ENCODE measurements at places on chromosomes 5 and 9.

- DNase-seq: no peak
These were observed 99.0 kb downstream of the ICE1 start for GRCh38 chr5:5521478-5521877.

DNA sequence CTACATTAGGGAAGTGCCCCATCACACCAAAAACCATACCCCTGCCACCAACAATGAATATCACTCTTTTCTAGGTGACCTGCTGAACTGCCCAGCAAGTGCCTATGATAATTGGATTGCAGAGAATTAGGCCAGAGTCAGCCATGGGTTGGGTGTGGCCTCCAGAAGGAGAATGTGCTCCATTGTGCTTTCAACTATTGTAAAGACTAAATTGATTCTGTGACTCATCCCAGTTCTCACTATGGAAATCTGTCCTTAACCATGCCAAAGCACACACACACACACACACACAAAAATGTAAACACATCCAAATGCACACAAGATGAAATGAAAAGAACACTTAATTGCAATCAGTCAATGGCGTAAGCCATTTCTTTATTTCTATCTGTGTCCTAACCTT lies 25.7 kb downstream of the DRD1 start:
- no peak for DNase-seq

- no peak for DNase-seq
These were observed 12.3 kb downstream of the DCAF10 start for GRCh38 chr9:37812773-37813379.

GRCh38 chr9:87406543-87407166 lies 91.0 kb upstream of the DAPK1 start:
- no peak for DNase-seq

DNA sequence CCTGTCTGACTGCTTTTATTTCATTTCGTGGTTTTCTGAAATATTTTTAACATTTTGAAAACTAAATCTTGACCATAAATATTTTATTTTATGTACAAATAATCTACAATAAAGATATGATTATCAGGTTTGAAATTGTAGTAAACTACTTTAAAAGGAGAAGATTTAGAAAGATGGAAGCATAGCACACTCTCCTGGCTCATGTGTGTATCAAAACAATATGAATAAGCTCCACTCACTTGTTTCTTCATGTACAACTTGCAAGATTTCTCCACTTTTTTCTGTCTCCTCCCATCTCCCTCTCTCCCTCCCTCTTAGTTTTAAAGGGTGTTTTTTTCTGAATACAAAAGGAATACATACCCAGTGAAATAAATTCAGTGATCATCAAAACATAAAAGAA lies 15.4 kb upstream of the VPS13A start:
- DNase-seq: no peak

DNA sequence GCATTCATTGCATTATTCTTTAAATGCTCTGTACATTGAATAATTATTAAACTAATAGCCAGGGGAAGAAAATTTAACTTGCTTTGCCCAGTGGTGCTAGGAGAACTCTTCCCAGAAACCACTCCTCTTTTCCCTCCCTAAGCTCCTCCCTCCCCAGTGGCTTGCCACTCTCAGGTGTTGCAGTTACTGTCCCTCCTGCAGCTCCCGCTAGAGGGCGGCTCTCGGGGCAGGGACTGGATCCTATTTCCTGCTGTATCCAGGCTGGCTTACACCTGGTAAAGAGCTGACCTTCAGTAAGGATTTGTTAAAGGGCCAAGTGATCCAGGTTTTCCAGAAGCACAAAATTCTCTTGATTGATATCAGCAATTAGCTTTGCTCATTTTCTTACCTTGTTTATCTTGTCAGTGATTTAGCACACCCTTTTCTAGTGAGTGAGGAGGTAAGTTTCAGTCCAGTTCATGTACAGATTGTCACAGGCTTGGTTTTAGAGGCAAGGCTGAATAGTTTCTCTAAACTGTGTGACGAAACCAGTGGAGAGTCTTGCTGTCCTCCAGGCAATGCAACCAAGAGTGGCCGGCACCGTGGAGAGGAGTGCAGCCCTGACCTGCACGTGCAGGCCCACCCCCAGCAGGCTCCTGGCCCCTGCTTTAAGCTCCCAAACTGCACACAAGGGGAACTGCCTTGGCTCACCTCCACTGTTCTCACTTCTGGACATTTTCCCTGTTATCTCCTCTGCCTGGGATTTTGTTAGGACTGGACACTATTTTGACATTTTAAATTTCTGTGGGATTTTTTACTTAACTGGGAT lies 423.8 kb downstream of the SPOCK1 start:
- DNase-seq: no peak

DNA sequence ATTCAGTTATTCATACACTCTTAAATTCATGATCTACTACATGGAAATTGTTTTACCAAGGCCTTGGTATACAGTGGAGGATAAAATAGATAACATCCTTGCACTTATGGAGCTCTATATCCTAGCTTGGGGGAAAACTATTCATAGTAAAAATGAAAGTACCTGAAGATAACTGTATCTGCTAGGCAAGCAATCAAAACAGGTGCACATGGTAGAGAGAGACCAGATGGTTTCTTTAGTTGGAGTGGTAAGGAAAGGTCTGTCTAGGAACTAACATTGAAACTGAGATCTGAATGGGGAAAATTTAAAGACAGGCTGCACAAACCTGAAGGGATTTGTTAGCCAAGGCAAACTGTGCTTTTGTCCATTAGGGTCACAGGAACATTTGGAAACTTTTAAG lies 11.1 kb upstream of the SLCO4C1 start:
- no peak for DNase-seq

DNA sequence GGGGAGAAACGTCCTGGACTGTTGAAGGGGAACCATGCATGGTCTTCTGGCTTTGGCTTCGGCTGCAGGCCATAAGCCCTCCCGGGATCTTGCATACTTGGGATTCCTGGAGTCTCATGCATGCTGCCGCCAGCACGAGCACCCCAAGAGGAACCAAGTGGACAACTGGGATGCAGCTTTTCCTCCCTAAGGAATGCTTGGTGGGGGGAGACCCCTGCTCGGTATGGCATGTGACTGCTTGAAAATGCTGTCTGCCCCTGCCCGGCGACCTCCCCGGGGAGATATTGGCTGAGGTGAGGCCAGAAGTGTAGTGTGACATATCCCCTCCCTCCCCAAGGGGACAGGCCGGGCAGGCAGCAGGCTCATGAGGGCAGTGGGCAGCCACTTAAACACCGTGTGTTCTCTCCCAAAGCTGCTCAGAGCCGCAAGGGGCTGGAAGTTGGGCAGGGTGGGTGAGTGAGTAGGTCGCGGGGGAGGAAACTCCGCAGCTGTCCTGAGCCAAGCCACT lies 15.7 kb downstream of the TMEM171 start:
- DNase-seq: no peak

- no peak for DNase-seq
These were observed 57.1 kb upstream of the NMUR2 start for GRCh38 chr5:152462021-152462721.

GRCh38 chr5:176574297-176574591 lies 25.1 kb downstream of the CDHR2 start:
- no peak for DNase-seq

- DNase-seq: no peak
These were observed 3.0 kb upstream of the ITGA1 start for GRCh38 chr5:52784737-52785136.

DNA sequence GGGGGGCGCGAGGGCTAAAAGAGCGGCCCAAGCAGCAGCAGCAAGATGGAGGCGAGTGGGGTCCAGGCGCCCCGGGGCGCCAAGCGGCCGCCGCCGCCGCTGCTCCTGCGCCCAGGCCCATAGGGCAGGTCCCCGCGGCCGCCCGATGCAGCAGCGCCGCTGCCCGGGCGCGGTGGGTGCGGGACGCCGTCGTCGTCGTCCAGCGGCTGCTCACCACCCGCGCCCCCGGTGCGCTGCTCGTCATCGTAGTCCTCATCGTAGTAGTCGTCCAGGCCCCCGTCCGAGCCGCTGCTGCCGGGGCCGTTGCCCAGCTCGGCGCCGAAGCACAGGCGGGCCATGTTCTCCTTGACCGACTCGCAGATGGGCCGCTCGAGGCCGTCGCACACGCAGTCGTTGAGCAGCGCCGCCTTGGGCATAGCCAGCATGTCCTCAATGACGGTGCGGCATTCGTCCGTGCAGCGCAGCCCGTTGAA lies 1.5 kb downstream of the GAS1 start:
- DNase-seq: no peak

- no peak for DNase-seq
These were observed 60.7 kb downstream of the PARP8 start for GRCh38 chr5:50727149-50727496.

- DNase-seq: no peak
These were observed 37.8 kb upstream of the CARTPT start for GRCh38 chr5:71681296-71681695.

GRCh38 chr9:107243742-107244141 lies 39.3 kb upstream of the RAD23B start:
- no peak for DNase-seq

DNA sequence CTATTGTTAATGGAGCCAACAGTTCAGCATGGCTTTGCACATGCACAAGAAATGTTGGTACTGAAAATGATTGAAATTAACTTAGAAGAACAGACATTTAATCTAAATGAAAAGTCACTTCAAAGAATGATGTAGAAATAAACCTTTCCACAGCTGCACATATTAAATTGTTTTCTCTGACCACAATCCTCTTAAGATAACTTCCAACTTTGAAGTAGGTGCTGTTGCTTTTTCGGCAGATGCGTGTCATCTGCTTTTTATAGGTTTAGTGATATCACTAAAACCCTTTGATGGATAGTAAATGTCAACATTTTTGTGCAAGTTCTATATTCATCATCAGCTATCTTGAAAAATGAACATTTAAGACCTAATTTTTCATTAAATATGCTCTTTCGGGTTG lies 25.3 kb upstream of the SLC1A3 start:
- DNase-seq: no peak

DNA sequence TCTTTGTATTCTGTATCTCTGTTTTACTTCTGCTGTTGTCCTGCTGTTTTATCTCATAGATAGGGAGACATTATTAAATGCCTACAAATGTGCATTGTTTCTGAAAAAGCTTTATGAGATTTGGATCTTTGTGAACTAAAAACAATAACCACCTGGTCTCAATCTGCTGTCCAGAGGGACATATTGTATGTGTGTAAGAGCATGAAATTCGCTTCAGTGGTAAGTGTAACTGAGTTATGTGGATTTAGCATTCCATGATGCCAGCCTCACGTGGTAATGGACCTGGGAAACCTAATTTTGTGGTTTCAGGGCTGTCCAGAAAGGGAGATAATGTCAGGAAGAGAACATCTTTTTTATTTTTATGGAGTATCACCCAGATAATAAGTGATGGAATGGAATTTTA lies 119.3 kb downstream of the GDNF start:
- no peak for DNase-seq

GRCh38 chr5:65923339-65923738 lies 3.0 kb upstream of the ERBIN start:
- DNase-seq: no peak

GRCh38 chr9:114825126-114825795 lies 19.4 kb upstream of the TNFSF15 start:
- no peak for DNase-seq

DNA sequence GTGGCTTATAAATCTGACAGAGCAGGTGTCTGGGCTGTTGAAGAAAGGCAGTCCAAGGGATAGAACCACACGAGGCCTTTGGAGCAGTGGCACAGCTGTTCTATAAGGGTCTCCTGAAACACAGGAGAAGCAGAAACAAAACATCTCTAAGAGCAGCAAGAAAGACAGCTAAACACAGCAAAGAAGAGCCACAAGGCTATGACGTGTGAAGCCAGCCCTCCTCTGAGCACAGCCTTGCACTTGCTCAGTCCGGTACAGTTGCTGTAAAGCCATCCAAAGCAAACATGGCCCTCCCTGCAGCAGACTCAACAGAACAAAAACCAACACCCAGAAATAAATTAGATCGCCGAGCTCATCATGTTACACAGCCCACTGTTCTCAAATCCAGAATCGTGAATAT lies 2.6 kb upstream of the GZMK start:
- DNase-seq: no peak
